ENCODE measurements at places on chromosomes 12 and 14.
A peak's percentile ranks its signal among the peaks of the same experiment; 100 is the strongest.

- peak; percentile 47 for DNase-seq
Observed at GRCh38 chr12:43835656-43836474, at the start of gene TMEM117. Gene TMEM117, plus strand, starts transcription at chr12:43836081.

DNA sequence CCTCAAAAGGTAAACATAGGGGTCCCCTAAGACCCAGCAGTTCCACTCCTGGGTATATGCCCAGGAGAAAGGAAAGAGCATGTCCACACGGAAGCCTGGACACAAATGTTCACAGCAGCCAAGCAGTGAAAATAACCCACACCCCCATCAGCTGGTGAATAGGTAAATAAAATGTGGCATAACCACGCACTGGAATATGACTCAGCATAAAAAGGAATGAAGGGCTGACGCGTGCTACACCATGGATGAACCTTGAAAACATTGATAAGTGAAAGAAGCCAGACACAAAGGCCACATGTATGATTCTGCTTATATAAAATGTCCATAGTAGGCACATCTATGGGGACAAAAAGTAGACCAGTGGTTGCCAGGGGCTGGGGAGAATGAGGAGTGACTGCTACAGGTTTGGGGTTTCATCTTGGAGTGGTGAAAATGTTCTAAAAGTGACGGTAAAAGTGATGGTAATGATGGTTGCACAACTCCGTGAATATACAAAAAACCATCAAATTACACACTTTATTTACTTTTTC lies 3.8 kb upstream of the SCARB1 start:
- no peak for DNase-seq

- DNase-seq, result no peak
Observed at GRCh38 chr14:94945615-94946014, 175.7 kb upstream of the GSC start.

- peak; percentile 51 for DNase-seq
Observed at GRCh38 chr14:70821584-70822529, 12.5 kb upstream of the MAP3K9 start.

GRCh38 chr12:5264006-5264405 lies 167.9 kb upstream of the NTF3 start:
- DNase-seq, result no peak

- DNase-seq, result no peak
Observed at GRCh38 chr14:22896356-22896755, 13.3 kb downstream of the REM2 start.

GRCh38 chr14:69901113-69901951 lies 22.1 kb downstream of the SMOC1 start:
- no peak for DNase-seq

GRCh38 chr12:69978020-69978419 lies 153.0 kb downstream of the MYRFL start:
- no peak for DNase-seq

GRCh38 chr14:42090122-42090521 lies 483.4 kb downstream of the LRFN5 start:
- no peak for DNase-seq

- DNase-seq, result no peak
Observed at GRCh38 chr12:43277651-43278540, 274.1 kb downstream of the ADAMTS20 start.

DNA sequence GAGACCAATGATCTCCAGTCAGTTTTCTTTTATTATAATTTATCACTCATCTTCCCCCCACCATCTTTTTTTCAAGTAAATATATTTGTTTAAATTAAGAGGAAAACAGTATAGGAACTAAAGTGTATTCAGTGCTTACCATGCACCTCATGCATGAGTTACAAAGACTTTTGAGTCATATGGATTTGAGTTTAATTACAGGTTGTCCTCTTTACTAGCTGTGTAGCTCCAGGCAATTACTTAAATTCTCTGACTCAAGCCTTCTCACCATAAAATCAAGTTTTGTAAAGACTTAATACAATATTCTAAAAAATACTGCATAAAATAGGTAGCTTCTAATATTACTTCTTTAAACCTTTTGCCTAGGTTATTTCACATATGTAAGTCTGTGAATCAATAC lies 251.3 kb downstream of the SLC16A7 start:
- DNase-seq, result no peak

GRCh38 chr12:109052097-109052413 lies 321 bp upstream of the USP30 start:
- no peak for DNase-seq

DNA sequence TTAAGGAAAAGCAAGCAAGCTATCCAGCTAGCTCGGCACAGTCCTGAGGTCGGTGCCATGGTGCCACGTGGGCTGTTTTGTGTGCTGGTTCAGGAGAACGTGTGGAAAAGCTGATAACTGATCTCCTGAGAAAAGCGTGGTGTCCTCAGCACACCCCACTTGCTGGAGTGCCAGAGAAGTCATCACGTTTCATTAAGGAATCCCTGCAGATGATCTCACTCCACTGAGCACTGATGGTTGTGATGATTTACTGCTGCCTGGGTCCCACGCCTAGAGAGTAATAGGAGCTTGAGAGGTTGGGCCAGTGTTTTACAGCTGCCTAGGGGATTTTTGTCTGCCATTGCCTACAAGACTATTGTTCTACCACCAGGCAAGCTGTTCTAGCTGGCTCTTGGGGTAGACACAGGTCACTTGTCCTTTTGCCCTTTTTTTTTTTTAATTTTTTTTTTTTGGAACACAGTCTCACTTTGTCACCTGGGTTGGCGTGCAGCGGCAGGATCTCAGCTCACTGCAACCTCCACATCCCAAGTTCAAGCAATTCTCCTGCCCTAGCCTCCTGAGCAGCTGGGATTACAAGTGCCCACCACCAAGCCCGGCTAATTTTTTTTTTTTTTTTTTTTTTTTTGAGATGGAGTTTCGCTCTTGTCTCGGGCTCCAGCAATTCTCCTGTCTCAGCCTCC lies 42.3 kb upstream of the EVL start:
- no peak for DNase-seq

GRCh38 chr12:66688846-66689439 lies 10.1 kb upstream of the GRIP1 start:
- DNase-seq, result peak; percentile 31

DNA sequence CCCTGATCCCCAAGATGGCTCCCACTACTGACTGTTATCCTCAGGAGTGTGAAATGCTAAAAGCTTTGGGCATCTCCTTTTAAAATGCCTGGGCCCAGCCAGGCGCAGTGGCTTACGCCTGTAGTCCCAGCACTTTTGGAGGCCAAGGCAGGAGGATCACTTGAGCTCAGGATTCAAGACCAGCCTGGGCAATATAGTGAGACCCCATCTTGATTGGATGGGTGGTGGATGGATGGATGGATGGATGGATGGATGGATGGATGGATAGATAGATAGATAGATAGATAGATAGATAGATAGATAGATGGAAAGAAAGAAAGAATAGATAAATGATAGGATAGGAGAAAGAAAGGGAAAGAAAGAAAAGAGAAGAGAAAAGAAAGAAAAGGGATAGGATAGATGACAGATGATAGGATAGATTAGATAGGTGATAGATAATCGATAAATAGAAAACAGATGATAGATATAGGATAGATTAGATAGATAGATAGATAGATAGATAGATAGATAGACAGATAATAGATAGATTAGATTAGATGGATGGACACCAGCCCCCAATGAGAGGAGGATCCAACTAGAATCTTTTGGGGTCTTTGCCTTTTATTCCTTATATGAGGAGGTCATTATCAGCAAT lies 9.5 kb downstream of the P2RX4 start:
- DNase-seq, result no peak

Measured in thymus (tissue), 14 donors.